ENCODE measurements at places on chromosomes 5 and 9.

GRCh38 chr5:73170522-73170921 is 2.5 kb upstream of the TMEM174 start:
- no peak for DNase-seq

DNA sequence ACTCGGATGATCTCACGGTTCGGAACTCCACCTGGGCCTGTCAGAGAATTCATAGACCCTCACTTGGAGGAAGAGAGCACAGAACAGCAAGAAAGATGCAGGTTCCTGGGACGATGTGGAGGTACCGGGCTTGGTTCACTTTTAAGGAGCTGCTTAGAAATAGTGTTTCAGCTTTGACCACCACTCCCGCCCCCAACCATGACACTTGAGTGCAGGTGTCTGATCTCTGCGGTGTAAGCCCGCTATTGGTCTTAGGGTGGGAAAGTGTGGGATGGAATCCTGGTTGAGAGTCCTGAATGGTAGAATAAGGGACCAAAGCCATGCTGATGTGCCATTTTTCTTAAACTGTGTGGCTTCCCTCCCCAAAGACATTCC is 97.2 kb upstream of the LMX1B start:
- no peak for DNase-seq

- DNase-seq, result no peak
Measured at GRCh38 chr9:114454652-114455051, 50.6 kb downstream of the WHRN start.

- no peak for DNase-seq
Measured at GRCh38 chr5:38249301-38249700, 9.1 kb upstream of the EGFLAM start.

- no peak for DNase-seq
Measured at GRCh38 chr5:89293810-89294209, 410.8 kb upstream of the MEF2C start.

GRCh38 chr9:113299800-113300292 is 3.3 kb downstream of the RNF183 start:
- DNase-seq, result peak; percentile 22

DNA sequence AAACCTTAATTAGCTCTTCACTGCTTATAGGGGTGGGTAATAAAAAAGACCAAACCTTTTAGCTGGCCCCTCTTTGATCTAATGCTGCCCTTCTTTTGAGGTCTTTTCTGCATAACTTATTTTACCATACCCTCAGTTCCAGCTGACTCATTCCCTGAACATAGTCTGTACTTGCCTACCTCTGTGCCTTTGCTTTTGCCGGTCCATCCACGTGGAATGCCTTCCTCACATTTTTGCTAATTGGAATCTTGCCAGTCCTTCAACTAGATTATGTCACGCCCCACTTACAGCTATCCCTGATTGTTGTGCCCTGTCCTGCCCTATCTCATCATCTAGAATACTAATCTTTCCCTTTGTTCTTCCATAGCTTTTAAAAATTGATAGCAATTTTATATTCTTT is 44.2 kb downstream of the FAF2 start:
- DNase-seq, result no peak

DNA sequence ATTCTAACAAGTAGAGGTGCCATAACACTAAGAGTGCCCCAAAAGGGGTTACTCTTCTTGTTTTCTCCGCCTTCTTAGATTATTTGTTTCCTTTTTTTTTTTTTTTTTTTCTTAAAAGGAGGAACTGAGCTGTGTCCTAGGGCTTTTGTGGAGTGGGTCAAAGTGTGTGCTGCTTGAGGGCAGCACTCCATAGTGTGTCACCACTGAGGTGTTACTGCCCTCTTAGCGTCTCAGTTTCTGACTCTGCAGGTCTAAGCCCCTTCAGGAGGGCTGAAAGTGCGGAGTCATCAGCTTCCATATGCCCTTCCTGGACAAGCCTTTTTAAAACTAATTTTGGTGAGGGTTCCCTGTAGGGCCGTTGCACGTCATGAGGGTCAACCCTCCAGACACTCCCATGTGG is 12.6 kb upstream of the NANS start:
- no peak for DNase-seq

DNA sequence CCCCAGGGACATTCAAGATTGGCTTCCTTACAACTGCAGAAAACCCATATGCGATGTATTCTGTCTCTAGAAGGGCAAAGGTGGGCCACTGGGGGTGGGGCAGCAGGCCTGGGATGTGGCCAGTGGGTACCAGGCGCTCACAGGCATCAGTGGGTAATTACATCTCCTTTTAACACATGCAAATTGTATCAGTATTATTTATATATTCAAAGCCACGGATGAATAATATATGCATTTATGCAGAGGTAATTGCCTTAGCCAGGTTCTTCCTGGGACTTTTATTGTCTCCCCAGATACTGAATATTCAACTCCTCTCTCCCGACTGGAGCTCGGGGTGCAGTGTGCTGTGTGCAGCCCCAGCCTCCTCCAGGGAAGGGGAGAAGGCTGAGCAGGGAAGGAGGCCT is 109.4 kb upstream of the MVB12B start:
- DNase-seq, result no peak

DNA sequence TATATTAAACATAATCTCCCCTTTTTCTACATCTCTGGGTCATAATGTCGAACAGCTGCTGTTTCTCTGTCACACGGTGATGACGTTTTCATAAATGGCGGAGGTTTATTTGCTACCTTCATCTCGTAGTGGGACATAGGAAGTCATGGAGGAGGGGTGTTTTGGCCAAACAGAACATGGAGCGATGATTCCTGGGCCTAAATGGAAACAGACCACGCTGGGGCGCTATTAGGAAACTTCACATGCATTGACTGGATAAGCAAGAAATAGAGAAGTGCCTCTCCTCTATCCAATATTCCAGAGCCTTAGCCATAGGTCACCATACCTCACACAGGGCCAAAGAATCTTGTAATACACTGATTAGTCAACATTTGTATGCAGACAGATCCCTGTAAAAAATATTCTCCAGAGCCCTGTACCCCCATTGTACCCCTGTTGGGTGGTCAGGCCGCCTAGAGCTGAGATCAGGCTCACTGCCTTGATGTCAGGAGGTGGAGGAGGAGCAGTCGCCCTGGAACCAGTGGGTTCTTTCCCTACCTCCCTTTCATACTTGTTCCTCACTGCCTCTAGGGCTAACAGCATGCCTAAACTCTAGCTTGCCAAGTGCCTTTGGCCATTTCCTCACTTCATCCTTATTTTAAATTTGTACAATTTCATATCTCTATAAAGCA is 77.8 kb upstream of the SPIN1 start:
- DNase-seq, result no peak

GRCh38 chr5:179882338-179882737 is 23.7 kb upstream of the MRNIP start:
- DNase-seq, result no peak

- DNase-seq, result no peak
Measured at GRCh38 chr9:38482918-38483592, 58.8 kb upstream of the IGFBPL1 start.

- DNase-seq, result no peak
Measured at GRCh38 chr9:77016526-77017504, 2.6 kb upstream of the FOXB2 start.

GRCh38 chr5:179393078-179393477 is 47.8 kb upstream of the ADAMTS2 start:
- DNase-seq, result no peak

DNA sequence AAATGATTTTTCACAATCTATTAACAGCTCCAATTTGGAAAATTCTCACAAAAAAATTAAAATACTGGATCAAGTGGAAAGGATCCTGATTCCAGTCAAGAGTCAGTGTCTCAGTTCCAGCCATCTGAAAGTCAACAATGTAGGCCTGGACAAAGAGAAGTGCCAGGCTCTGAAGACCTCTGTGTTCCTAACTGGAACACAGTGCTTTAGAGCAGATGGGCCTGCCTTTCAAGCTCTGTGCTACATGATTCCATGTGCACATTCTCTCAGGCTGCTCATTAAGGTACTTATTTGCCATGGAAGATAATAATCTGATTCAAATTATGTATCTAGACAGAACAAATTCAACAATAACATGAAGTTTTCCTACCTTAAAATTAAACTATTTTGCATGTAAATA is 30.2 kb upstream of the ALDH1A1 start:
- DNase-seq, result no peak

DNA sequence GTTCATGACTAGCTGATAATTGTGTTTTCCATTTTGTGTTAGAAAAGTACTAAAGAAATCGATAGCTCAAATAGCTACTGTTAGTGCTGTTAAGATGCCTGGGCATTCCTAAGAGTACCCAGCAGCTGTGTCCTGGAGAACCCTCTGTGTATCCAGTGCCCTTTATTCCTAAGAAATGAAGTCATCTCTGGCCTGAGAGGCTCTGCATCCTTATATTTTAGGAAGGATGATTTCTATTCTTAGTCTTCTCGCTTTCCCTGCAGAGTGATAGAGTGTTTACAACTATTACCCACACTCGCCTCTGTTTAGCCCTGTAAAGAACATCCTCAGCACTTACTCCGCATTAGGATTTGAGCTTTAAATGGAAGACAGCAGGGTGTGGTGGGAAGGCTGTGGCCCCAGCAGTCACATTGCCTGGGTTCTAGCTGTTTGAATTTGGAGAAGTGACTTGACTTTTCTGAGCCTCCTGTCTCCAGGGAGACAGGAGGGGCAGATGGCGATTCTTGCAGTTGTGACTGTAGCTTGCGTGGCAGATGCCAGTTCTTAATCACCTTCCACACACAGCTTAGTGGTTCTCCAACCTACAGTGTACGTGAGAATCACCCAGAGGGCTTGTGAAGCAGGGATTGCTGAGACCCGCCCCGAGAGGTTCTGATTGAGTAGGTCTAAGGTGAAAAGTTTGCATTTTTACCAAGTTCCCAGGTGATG is 177.2 kb upstream of the PITX1 start:
- DNase-seq, result no peak

- DNase-seq, result no peak
Measured at GRCh38 chr5:42507451-42508097, 84.3 kb downstream of the GHR start.

DNA sequence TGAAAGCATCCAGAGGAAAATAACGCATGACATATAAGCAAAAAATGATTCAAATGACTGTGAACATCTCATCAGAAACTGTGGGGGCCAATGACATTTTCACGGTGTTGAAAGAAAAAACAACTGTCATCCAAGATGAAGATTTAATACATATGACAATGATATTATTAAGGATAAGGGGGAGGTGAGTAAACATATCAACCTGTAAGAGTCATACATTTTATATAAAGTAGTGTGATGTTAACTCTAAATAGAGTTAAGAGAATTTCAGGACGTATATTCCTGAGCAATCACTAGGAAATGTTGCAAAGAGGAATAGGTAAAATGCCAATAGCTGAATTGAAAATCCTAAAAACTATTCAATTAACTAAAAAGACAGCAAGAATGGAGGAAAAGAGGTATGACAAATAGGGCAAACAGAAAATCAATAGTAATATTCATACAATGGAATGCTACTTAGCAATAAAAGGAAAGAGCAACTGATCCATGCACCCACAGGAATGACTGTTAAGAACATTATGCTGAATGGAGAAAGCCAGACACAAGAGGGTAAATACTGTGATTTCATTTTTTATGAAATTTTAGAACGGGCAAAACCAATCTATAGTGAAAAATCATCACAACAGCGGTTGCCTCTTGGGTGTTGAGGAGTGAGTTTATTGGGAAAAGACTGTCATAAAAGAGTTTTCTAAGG is 92.4 kb upstream of the JAK2 start:
- DNase-seq, result no peak

DNA sequence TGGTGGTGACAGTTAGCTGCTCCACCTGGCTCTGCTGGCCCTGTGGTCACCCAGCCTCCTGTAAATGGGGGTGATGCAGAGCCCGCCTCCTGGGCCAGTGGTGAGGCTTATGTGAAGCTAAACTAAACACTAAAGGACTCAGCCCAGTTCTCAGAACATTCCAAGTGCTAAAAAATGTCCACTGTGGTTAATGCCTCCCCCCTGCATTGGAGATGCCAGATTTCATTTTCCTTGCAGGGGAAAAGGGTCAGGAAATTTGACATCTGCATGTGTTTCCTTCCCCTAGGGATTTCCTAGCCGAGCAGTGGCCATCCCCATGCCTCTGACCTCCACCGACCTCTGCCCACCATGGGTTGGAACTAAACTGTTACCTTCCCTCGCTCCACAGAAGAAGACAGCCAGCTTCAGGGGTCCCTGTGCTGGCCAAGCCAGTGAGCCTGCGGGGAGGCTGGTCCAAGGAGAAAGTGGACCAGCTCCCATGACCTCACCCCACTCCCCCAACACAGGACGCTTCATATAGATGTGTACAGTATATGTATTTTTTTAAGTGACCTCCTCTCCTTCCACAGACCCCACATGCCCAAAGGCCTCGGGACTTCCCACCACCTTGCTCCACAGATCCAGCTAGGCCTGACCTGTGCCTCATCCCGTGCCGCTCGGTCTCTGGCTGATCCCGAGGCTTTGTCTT is 13.0 kb downstream of the CD74 start:
- no peak for DNase-seq

DNA sequence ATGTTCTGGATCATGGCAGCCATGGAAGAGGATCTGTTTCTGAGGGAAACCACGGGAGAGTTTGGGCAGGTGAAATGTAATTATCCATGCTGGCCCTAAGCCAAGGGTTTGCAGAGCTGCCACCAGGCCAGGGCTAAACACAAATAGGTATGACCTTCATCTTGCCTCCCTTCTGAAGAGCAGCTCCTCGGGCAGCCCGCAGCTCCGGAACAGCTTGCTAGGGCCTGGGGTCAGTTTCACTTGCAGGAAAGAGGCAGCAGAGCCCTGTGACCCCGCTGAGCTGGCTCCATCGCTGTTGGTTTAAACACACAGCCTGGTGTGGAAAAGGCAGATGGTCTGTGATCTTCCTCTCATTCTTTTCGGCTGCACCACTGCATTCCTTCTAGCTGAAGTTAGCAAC is 141.4 kb downstream of the TMEM38B start:
- DNase-seq, result no peak

- DNase-seq, result no peak
Measured at GRCh38 chr5:64165500-64166200, at the start of gene RNF180. Gene RNF180, plus strand, starts transcription at chr5:64165843. Its CDS starts 34,965 bp downstream, at chr5:64200808.

DNA sequence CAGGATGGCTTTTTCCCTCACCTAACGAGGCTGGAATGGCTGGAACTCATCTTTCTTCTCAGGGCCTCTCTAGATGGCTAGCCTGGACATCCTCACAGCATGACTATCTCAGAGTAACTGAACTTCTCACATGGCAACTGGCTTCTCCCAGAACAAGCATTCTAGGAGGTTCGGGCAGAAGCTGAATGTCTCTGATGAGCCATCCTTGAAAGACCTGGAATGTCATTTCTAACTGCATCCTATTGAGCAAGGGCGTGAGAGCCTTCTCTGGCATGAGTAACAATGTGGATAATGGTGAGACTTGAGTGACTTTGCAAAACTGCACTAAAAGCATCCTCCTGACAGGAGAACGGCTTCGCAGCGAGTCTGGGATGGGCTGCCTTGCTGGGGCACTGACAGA is 487.7 kb downstream of the MAT2B start:
- no peak for DNase-seq

GRCh38 chr5:181199881-181200638 is 4.9 kb downstream of the TRIM7 start:
- DNase-seq, result no peak

DNA sequence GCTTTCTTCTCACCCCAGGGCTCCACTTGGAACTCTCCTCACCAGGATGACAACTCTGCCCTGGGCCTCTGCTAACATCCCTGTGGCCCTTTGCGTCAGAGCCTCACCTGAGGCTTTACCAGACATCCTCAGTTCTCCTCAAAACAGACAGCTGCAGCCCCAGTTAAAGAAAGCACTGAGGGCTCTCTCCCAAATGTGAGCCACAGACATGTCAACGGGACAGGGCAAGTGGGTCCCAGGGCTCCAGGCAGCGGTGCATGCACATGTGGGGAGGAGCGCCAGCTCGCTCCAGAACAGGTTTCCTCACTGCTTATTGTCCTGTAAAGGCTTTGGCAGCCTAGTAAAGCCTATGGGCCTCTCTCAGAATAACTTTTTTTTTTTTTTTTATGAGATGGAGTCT is 37.3 kb downstream of the IPPK start:
- DNase-seq, result no peak
